Kidney epithelial cell (primary cell): ENCODE measurements at places on chromosomes 2 and 18.

GRCh38 chr2:213696442-213696841 lies 412.2 kb downstream of the SPAG16 start:
- DNase-seq: no peak

DNA sequence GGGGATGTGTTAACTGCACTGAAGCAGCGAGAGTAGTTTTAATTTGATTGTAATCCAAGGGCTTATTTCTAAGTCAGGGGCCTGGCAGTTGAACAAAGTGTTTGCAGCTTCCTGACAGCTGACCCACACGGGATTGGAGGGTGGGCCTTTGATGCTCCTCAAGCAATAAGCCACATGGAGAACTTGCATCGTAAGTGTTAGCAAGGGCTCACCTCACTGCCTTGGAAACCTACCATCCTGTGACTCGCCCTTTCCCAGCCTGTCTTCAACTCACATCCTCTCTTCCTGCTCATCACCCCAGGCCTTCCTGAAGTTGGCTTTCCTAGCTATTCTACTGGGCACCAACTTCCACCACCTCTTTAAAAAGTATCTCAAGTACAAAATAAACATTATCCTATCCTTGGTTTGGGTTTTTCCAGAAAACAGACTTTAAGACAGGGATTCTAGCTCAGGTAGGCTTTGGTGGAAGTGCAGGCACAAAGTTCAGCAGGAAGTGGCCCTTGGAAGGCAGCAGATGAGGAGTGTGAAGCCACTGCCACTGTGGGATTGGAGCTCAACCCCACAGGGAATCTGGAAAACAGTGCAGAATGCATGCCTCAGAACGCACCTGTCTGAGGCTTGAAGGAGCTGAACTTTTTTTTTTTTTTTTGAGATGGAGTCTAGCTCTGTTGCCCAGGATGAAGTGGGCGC lies 31.6 kb downstream of the B3GNT2 start:
- no peak for DNase-seq

DNA sequence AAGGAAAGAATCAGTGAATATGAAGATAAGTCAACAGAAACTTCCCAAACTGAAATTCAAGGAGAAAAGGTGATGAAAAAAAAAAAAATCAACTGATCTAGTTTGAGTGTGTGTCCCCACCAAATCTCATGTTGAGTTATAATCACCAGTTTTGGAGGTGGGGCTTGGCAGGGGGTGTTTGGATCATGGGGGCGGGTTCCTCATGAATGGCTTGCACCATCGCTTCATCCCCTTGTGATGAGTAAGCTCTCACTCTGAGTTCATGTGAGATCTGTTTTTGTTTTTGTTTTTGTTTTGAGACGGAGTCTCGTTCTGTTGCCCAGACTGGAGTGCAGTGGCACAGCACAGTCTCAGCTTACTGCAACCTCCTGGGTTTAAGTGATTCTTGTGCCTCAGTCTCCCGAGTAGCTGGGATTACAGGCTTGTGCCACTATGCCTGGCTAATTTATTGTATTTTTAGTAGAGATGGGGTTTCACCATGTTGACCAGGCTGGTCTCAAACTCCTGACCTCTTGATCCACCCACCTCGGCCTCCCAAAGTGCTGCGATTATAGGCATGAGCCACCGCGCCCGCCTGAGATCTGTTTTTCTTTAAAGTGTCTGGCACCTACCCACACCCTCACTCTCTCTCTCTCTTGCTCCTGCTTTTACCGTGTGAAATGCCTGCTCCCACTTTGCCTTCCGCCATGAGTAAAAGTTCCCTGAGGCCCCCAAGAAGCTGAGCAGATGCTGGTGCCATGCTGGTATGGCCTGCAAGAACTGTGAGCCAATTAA lies 4.0 kb upstream of the SLC66A2 start:
- DNase-seq: no peak

- no peak for DNase-seq
Measured at GRCh38 chr2:65507102-65508069, 75.0 kb upstream of the SPRED2 start.

GRCh38 chr18:63492851-63493250 lies 16.1 kb downstream of the SERPINB5 start:
- no peak for DNase-seq
